Activated CD4-positive, alpha-beta T cell treated with anti-CD3 and anti-CD28 coated beads, Interleukin-2, amount 50 U/mL, for 48 hours (primary cell): ENCODE measurements at places on chromosomes 1 and 21.

GRCh38 chr1:244893836-244894235 lies 29.5 kb upstream of the HNRNPU start:
- no peak for DNase-seq

- no peak for DNase-seq
Measured at GRCh38 chr1:116242741-116243140, 130.3 kb upstream of the ATP1A1 start.

GRCh38 chr1:109312978-109313775 lies 6.4 kb upstream of the MYBPHL start:
- DNase-seq: no peak

DNA sequence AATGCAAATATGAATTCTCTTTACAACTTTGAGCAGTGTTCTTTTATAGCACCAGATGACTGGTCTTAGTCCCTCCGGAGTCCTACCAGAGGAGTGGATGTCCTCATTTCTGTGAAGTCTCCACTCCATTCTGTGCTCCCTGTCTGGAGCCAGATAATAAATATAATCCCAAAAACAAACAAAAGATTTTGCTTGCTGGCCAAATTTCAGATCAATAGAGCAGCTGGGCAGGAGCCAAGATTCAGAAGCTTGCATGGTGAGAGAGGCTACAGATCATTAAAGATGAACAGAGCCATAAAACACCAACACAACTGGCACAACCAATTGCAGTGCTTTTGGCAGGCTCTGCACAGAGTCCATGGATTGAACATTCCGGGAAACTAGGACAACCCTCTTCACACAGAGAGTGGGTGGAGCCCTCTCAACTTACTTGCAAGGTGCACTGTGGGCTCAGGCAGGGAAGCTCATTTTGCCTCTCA lies 231.5 kb upstream of the SNX7 start:
- DNase-seq: no peak

- no peak for DNase-seq
Measured at GRCh38 chr1:4147509-4147908, 247.4 kb upstream of the C1orf174 start.

- no peak for DNase-seq
Measured at GRCh38 chr1:40377512-40377911, 4.0 kb downstream of the SMAP2 start.
